ENCODE measurements at places on chromosomes 7 and 10. TPM values are rescaled to one million over a fixed set of nuclear protein-coding genes. Genes with fewer than 3 reads are reported as not detected.

The LRRC61 gene
- polyA plus RNA-seq: 72.4 TPM

The MSS51 gene
- polyA plus RNA-seq: 1.5 TPM

The LRRC72 gene
- polyA plus RNA-seq: not detected

The ADAMTS14 gene
- polyA plus RNA-seq: 2.0 TPM

The HKDC1 gene
- polyA plus RNA-seq: 0.12 TPM

The COL28A1 gene
- 0.38 TPM for polyA plus RNA-seq

The AKR1C3 gene
- polyA plus RNA-seq: 6.9 TPM

The GSAP gene
- polyA plus RNA-seq: 1.7 TPM
